ENCODE measurements at places on chromosomes 1 and 21.

- no peak for DNase-seq
These were observed 15.4 kb downstream of the ATP1A2 start for GRCh38 chr1:160130939-160131338.

DNA sequence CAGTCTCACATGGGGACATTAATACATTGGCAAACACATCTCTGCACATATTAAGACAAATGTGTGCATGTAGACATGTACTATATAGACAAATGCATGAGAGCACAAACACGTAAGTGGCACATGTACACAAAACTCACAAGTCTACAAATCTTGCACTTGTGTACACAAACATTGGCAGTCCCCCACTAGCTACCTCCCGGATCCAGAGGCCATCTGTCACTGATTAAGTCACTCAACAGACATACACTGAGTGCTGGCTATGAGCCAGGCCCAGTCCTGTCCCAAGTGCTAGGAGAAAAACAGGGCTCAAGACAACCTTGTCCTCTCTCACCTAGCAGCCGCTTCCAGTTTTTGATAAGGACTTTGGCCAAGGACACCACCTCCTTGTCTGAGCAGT is 7.0 kb downstream of the TCEA3 start:
- no peak for DNase-seq

GRCh38 chr1:152481869-152482664 is 28.5 kb upstream of the LCE5A start:
- DNase-seq = no peak

DNA sequence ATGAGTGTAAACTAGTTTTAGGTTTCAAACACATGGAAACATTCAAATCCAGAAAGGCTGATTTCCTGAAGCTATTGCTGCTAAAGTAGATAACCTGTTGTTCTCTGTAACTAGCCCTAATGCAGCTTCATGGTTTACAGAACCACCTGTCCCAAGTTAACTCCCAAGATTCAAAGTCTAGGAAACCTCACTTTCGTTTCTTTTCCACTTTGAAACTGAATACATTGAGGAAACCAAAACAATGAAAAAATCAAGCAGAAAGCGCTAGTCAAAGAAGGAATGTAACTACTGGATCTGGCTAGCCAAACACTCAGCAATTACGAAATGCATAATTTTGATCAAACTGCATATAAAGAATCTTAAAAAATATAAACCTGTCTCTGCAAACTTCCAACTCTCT is 17.8 kb downstream of the SLC16A1 start:
- no peak for DNase-seq

- DNase-seq = no peak
These were observed 654.6 kb upstream of the NEGR1 start for GRCh38 chr1:72936942-72937341.

GRCh38 chr1:114008993-114009392 is 29.7 kb downstream of the OLFML3 start:
- no peak for DNase-seq

GRCh38 chr1:21596628-21597027 is 72.5 kb downstream of the RAP1GAP start:
- no peak for DNase-seq

DNA sequence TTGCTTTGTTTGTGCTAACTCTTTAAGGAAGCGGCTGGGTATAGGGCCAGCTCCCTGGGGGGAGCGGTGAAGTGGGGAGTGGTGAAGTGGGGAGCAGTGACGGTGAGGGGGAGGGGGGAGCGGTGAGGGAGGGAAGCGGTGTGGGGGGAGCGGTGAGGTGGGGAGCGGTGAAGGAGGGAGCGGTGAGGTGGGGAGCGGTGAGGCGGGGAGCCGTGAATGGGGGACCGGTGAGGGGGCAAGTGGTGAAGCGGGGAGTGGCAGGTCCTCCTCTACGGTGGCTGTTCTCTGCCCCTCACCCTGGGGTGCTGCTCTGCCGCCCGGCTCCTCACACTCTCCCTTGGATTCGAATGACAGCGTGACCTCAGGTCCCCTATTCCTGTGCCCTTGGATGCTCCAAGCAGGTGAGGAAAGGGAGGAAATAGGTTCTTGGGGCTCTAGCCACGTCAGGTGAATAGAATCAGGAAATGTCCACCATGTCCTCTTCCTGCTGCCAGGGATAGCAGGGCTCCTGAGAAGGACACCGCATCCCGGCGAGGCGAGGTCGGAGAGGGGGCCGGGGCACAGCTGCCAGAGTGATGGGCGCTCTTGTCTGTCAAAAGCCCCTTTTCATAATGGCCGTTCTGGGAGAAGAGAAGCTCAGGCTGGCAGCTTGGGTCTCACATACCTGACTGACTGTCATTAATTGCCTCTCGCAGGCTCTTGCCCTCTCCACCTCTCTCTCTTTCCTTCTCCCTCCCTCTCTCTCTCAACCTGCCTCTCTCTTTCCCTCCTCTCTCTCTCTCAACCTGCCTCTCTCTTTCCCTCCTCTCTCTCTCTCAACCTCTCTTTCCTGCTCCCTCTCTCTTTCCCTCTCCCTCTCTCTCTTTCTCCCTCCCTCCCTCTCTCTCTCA is 134.2 kb downstream of the PGBD5 start:
- DNase-seq = no peak

DNA sequence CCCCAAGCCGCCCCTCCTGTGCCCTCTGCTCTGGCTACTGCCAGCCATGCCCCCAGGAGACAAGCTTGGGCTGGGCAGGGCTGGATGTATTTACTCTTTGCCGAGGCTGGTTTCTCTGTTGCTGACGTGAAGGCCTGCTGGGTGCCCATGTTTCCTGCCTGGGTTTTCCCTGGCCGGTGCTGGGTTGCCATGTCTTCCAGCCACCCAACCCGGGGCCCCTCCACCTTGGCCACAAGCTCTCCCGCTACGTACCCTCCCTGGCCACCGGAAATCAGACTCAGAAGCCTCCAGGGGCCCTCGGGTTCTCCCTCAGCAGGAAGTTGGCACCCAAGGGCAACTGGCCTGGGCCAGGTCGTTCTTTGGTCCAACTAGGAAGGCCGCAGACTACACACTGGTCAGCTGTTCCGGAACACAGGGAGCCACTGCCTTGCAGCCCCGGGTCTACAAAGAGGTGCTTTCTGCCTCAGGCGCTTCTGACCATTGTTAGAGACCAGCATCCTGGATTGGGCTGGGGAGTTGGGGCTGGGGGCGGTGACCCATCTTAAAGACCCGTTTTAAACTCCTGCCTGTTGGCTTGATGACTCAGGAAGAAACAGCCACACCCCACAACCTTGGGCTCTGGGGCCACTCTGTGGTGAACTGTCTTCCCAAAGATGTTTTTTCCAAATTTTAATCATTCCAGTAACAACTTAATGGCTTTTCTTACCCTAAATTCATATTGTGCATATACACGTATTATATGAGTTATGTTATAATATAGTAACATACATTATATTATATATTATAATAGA is 71.2 kb upstream of the RUNX3 start:
- DNase-seq = no peak

- no peak for DNase-seq
These were observed 382.8 kb downstream of the RRAGC start for GRCh38 chr1:38476850-38477178.

DNA sequence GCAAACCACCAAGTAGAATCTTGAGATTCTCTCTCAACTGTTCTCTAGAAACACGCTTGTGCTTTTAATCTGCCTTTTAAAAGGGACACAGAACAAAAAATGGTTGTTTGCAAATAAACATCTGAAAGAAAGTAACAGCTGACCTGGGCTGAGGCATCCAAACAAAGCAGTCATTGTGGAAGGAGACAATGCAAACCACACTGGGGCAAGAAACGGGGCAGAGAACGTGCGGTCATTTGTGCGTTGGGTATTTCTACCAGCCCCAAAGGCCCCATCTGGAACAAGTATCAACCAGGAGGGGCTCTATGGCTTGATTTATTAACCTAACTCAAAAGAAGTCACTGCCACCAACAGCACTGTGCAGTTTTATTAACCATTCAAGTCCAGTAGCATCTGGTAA is 6.0 kb downstream of the STMN1 start:
- DNase-seq = no peak

- DNase-seq = no peak
These were observed 283.8 kb downstream of the TPR start for GRCh38 chr1:186091222-186091720.

Measured in NCI-H226 (cell line).